SW480 (cell line): ENCODE measurements at places on chromosomes 1 and 21.

- peak; percentile 63 for DNase-seq
Measured at GRCh38 chr1:160260406-160261382, 1.7 kb downstream of the DCAF8 start.

- DNase-seq, result peak; percentile 56
Measured at GRCh38 chr1:56644064-56644918, 823 bp upstream of the PRKAA2 start.

DNA sequence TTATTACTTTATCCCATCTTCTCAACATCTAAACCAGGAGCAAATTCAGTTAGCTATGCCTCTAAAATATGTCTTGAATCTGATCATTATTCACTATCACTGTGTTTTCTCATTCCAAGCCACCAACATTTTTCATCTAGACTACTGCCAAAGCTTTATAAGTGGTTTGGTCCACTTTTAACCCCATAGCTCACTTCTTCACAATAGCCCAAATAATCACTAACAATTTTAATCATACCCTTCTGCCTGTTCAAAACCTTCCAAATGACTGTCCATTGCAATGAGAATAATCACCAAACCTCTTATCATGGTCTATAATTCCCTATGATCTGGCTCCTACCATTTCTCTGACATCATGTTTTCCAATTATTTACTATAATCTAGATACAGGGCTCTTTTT lies 149.8 kb upstream of the ZNHIT6 start:
- no peak for DNase-seq

DNA sequence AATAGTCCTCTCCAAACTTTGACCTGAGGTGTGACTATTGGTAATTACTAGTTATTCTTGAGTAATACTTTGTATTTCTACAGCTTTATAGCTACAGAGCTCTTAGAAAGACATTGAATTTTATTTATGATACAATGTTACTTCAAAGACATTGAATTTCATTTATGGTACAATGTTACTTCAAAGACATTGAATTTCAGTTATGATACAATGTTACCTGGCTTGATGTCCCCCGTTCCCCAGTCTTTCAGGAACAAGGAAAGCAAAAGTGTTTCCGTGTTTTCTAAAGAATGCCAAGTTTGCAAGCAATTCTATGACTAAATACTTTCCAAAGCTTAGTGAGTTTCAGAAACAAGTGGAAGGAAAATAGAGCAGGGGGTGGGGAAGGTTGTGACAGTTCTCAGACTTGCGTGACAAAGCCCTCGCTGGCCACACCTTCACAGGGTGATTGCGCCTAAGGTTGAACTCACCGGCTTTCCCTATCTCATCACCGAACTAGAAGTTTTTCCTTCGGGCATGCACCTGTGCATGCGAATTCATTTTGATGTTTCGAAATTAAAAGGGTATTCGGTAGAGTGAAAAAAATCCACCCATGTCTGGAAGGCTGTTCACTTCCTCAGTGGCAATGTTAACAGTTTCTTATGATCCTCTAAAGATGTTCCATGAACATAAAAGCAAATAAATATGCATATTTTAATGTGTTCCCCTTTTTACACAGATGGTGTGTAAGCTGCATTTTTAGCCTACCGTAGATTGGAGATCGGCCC lies 909 bp upstream of the PAXBP1 start:
- DNase-seq, result peak; percentile 64

- no peak for DNase-seq
Measured at GRCh38 chr1:175183586-175183985, 9.0 kb downstream of the KIAA0040 start.

- DNase-seq, result no peak
Measured at GRCh38 chr1:19198820-19199219, 11.2 kb downstream of the UBR4 start.

GRCh38 chr1:168079761-168080160 lies 57.0 kb downstream of the GPR161 start:
- peak; percentile 20 for DNase-seq

DNA sequence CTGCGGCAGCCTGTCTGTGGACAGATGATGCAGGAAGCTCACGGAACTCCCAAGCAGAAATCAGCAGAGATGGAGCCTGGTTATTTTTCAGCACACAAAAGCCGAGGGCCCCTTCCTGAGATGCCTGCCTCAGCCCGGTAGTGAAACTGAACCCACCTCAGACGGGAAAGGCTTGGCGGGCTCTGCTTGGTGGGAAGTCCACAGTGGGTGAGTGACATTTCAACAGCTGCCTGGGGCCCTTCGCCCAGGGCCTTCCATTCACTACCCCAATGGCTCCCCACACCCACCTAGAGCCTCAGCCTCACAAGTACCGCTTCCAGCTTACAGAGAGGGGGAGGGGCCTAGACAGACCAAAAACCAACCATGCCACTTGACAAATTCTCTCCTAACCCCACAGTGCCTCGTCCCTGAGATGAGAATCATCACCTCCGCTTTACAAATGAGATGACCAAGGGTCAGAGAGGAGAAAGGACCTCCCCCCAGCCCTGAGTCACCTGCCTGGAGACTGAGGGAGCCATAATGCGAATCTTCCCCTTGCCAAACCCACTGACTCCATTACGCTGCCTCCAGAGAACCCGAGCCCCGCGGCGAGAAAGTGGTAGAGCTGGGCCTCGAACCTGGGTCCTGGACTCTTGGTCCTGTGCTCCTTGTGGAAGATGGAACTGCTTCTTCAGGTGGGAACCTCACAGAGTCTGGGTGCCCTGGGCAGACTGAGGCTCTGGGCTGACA lies 3.4 kb upstream of the ECE1 start:
- no peak for DNase-seq

- no peak for DNase-seq
Measured at GRCh38 chr1:235999259-235999925, 65.5 kb downstream of the NID1 start.

- DNase-seq, result no peak
Measured at GRCh38 chr1:110282395-110282794, 56.8 kb upstream of the RBM15 start.

DNA sequence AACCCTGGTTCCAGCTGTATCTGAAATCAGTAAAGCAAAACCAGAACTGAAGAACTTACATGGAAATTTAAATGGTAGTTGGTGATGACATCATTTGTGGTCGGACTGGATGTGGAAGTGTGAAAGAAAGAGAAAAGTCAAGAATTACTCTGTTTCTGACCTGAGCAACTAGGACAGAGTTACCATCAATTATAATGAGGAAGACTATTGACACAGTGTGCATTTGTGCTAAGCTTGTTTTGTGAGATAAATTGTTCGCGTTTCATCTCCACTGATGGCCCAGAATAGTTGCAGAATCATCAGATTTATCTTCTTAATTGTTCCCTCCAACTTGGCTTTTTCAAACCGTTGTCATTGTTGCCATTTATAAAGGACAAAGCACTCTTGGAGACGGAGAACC lies 410.6 kb upstream of the DEPDC1 start:
- no peak for DNase-seq

DNA sequence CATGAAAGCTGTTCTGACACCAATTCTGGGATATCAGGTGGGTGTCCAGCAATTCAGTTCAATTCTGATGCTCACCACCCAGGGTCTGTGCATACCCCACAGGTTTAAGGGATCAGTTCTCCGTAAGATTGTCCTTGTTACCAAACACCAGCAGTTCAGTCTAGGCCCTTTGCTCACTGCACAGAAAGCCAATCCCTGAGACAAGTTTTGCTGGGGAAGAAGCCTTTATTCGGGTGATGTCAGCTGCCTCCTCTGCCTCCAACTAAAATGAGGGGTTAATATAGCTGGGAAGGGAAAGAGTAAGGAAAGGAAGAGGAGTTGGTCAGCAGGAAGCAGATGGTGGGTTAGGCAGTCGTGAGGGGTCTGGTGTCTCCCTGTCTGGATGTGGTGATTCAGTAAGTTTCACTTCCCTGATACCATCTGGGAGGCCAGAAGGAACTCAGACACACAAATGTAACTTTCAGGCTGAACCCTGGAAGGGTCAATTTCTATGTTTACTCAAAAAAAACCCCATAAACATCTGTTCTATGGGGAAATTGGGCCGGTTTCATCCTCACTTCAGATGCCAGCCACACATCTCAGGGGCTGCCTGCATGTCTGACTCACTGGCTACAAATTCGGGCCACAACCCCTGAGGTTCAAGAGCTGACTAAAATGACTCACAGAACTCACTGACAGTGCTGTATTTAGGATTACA lies 83.3 kb upstream of the PGBD5 start:
- no peak for DNase-seq

DNA sequence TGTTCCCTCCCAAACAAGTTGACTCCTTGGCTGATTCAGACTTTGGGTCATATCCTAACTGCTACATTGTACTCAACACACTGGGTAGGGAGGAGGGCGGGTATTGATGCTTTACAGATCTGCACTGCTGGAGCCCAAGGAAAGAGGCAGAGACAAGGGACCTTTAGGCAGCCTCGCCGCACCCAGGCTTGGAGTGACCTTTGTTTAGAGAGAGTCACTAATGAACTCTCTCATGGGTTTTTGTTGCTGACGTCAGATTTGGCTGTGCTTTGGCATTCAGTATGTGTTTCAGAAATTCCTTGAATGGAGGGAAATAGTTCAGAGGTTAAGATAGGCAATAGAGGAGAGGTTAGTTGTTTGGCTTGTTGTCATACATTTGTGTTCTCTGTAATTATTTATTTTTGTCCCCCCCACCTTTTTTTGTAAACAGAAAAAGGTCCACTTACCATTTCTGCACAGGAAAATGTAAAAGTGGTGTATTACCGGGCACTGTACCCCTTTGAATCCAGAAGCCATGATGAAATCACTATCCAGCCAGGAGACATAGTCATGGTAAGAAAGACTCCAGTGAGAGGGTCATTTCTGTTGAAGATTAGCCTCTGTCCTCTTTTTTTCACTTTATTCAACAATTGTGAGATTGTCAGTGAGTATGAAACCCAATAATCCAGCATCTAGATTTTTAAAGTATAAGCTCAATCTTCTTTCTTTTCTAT lies 116.1 kb downstream of the ATP5PO start:
- DNase-seq, result no peak

- no peak for DNase-seq
Measured at GRCh38 chr1:17851056-17851455, 95.9 kb downstream of the ACTL8 start.

GRCh38 chr1:214551436-214552173 lies at the start of gene PTPN14:
Gene PTPN14, minus strand, starts transcription at chr1:214551602. Its CDS starts 86,799 bp downstream, at chr1:214464803.
- peak; percentile 88 for DNase-seq

DNA sequence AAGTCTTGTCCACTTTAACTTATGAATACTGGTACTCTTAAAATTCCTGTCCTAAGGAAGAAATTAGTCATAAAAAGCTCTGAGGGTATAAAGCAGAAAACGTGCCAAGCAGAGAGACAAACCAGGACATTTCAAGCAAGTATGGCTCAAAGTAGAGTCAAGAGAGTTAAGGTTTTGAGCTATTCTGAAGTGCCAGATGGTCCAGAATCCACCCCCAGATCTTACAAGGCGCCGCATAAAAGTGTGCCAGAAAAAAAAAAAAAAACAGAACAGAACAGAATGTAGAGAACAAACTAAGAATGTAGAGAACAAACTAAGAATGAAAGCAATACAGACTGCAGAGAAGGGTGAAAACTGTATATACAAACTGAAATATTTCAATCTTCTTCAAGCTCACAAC lies 12.5 kb downstream of the EPS15 start:
- DNase-seq, result no peak

- no peak for DNase-seq
Measured at GRCh38 chr1:114032271-114033215, 53.3 kb downstream of the OLFML3 start.

DNA sequence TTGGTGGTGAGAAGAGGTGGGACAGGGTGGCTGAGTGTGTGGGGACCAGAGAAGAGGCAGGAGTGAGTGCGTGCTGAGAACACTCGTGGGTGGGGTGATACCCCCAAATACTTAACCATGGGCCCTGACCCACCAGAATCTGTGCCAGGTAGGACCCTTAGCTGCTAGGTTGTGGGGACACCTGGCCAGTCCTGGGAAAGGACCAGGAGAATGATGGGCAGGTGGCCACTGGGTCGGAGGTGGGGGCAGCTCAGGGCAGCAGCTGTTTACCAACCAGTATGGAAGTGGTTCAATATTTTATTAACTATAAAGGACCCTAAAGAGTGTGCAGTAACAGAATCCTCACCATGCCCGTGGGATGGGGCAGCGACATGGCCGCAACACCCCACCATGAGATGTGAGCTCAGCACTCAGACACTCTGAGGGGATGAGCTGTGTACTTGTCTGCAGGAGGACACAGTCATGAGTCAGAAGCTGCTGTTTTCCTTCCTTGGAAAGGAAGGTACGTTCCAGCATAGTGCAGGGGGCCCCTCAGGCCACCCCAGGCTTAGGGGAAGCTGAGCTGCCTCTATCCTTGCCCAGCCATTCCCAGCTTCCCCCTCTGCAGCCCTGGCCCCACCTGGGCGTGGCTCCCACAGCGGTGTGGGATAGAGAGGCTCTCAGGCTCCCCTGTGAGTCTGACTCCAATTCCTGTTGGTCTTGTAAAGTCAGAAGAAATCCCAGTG lies 25.4 kb downstream of the TEX35 start:
- DNase-seq, result no peak

- no peak for DNase-seq
Measured at GRCh38 chr21:39502631-39503030, 50.9 kb downstream of the SH3BGR start.

DNA sequence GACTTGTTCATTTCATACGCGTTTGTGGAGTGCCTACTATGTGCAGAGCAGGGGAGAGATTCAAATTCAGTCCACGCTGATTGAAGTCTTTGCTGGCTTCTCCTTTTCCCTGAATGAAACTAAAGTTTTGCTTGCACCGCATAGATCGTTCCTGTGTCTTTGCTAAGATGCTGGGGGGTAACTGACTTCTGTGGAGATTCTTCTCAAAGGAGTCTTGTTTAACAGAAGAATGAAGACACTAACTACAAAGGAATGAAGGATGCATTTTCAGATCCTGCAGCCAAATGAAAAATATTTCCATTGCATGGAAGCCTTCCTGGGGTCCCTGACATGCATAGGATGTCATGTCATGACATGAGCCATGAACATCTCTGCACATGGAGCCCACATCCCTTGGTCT lies 26.9 kb upstream of the H6PD start:
- DNase-seq, result no peak

DNA sequence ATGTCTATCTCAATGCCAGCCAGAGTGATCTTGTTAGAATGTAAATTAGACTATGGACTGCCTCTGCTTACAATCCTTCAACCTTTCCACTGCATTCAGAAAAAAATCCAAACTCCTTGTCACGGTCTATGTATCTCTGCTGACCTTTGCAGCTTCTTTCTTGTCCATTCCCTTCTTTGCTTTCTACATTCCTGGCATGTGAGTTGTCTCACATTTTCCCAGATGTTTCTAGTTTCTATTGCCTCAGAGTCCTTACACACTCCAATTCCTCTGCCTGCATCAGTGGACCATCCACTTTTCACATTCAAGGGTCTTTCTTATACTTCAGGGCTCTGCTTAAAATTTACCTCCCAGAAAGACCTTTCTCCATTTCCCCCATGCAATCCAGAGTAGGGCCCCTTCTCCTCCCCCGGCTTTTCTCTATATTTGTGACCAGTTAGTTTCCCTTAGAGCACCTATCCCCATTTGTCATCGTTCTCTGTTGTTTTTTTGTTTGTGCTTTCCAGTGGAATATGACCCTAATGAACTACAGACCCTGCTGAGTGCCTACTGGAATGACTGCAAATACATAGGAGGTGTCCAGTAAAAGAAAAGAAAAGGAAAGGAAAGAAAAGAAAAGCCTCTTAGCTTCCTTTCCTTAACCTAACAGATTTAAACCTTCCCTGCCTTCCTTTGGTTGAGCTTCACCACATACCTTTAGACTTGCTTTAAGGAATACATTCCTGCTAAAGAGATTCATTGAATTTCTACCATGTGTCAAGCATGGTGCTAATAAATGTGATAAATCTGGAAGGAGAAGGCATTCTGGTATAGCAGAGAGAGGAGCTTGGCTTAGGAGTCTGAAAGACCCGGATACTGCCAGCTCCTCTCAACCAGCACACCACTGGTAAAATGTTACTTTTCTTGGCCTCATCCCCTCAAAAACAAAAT lies 102.0 kb downstream of the DIRAS3 start:
- DNase-seq, result no peak

GRCh38 chr1:96048572-96049212 lies 672.9 kb upstream of the PTBP2 start:
- DNase-seq, result no peak
